ENCODE measurements at places on chromosomes 3 and 15. TPM values are rescaled to one million over a fixed set of nuclear protein-coding genes. Genes with fewer than 3 reads are reported as not detected.

DNA sequence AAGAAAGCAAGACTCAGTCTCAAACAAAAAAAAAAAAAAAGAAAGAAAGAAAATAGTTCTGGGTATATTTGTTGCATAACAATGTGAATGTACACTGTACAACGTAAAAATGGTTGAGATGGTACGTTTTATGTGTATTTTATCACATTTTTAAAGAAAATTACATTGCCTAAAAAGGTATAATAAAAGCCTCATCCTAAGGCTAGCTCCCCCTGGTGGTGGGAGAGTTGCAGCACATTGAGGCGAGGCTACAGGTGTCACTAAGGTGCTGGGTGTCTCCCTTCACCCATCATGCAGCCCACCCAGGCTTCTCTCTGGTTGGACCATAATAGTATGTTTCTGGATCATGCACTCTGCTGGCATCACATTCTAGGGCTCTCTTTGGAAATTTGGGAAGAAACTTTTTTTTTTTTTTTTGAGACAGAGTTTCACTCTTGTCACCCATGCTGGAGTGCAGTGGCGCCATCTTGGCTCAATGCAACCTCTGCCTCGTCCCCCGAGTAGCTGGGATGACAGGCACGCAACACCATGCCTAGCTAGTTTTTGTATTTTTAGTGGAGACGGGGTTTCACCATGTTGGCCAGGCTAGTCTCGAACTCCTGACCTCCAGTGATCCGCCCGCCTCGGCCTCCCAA lies 12.4 kb upstream of the RAB11A start:
- H3K4me1 ChIP-seq: no peaks in the 10 kb centered on the region
- no peaks in the 10 kb centered on the region for H3K27me3 ChIP-seq
- no peaks in the 10 kb centered on the region for H3K36me3 ChIP-seq
- no peak overlapping the region for H3K4me3 ChIP-seq
- no peak overlapping the region for H3K27ac ChIP-seq
- peak; percentile 25 for DNase-seq

The LSAMP gene
- total RNA-seq: 69.4 TPM

The ANKUB1 gene
- 1.8 TPM for total RNA-seq

The TTLL13 gene
- 0.30 TPM for total RNA-seq

The ADAM10 gene
- total RNA-seq: 119 TPM

GRCh38 chr3:152519376-152519775 lies 250.6 kb downstream of the MBNL1 start:
- H3K27me3 ChIP-seq: no peaks in the 10 kb centered on the region
- no peak overlapping the region for H3K27ac ChIP-seq
- H3K4me3 ChIP-seq: no peak overlapping the region
- no peaks in the 10 kb centered on the region for H3K36me3 ChIP-seq
- no peak for DNase-seq
- no peaks in the 10 kb centered on the region for H3K4me1 ChIP-seq

GRCh38 chr15:25844076-25844475 lies 19.1 kb downstream of the ATP10A start:
- peaks cover 17% of the 10 kb centered on the region for H3K4me1 ChIP-seq
- DNase-seq: peak; percentile 57

The SPTBN5 gene
- 2.9 TPM for total RNA-seq
